Right kidney (tissue), 9 donors: ENCODE measurements at places on chromosomes 4 and X.

- no peak for DNase-seq
Measured at GRCh38 chrX:108312011-108312410, 126.2 kb downstream of the COL4A6 start.

DNA sequence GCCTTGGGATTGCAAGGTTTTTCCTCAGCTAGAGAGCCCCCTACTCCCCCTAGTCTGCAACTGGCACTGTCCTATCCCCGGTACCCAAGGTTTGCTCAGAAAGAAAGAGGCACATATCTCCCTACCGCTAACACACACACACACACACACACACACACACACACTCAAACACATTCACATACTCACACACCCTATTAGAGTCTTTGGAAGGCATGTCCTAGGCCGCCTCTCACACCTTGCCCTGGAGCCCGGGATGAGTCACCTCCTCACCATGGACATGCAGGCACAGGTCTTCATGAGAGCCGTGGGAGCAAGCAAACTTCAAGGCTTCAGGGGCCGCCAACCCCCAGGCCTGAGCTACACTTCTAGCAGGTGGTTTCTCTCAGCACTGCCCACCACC lies 49.2 kb downstream of the PJA1 start:
- no peak for DNase-seq

GRCh38 chr4:52964011-52964410 lies 101.9 kb downstream of the RASL11B start:
- DNase-seq = no peak

DNA sequence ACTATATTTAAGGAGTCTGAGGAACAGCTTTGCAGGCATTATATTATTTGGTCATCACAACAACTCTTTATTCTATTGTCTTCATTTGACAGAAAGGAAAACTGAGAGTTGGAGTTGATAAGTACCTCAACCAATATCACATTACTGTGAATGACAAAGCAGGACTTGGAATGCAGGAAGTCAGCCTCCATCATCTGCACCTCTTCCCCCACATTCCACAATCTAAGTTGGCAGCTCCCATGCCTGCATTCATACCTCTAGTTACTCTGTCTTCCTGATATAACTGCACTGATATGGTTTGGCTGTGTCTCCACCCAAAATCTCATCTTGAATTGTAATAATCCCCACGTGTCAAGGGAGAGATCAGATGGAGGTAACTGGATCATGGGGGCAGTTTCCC lies 356.7 kb downstream of the GALNTL6 start:
- no peak for DNase-seq

DNA sequence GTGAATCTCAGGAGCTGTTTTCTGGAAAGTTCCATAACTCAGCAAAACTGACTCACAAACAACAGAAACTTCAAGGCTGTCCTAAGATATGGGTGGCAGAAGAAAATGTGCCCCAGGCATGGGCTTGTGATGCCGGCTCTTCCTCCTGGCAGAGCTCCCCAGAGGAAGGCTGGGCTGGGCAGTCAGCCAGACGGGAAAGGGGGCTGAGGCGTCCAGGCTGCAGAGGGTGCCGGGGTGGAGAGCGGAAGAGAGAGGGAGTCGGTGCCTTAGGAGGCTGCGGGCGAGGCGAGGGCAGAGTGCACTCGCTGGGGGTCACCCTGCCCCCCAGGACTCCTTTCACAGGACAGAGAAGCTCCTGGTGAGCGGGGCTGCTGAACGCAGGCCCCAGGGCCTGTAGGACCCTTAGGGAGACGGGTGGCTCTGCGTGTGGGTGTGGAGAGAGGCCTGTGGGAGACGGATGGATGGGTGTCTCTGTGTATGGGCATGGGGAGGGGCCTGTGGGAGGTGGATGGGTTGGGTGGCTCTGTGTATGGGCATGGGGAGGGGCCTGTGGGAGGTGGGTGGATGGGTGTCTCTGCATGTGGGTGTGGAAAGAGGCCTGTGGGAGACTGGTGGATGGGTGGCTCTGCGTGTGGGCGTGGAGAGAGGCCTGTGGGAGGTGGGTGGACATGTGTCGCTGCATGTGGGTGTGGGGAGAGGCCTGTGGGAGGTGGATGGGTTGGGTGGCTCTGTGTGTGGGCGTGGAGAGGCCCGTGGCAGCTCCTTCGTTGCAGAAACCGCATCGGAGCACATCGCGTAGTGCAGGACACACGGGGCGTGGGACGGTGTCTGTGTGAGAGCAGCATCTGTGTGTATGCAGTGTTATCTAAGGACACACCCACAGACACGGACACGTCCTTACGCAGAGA lies 15.9 kb downstream of the PCGF3 start:
- no peak for DNase-seq
